ENCODE measurements at places on chromosomes 16 and 17.

DNA sequence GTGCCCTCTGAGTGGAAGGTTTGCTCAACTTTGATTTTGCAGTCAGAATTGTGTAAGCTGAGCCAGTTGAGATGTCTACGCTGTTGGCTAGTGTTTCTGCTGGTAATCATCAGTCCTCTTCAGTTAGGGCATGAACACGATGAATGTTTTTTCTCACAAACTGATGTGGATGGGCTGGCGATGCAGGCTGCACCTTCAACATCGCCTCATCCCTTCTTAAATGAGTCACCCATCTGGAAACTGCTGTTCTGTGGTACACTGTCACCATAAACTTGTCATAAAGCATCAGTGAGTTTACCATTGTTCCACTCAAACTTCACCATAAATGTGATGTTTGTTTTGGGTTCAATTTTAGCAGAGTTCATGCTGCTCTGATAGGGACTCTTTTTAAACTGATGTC, 8.4 kb downstream of the C16orf95 start:
- no peak for DNase-seq

DNA sequence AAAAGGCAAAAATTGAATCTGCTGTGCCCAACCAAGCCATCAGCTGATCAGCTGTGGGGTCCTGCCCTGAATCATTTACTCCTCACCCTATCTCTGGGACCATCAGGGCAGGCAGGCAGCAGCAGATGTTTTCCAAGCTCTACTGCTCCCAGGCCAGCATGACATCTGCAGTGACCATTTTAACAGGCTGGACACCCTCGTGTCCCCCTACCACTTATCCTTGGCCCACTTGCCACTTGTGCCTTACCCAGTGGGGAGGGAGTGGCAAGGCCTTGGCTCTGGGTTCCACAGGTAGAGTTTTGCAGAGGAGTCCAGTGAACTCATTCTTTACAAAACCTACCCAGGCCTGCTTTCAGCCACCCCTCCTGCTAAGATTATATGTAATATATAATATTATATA, 12.0 kb upstream of the CA4 start:
- no peak for DNase-seq

GRCh38 chr17:38867968-38868816, 1.7 kb upstream of the LASP1 start:
- peak; percentile 86 for DNase-seq

DNA sequence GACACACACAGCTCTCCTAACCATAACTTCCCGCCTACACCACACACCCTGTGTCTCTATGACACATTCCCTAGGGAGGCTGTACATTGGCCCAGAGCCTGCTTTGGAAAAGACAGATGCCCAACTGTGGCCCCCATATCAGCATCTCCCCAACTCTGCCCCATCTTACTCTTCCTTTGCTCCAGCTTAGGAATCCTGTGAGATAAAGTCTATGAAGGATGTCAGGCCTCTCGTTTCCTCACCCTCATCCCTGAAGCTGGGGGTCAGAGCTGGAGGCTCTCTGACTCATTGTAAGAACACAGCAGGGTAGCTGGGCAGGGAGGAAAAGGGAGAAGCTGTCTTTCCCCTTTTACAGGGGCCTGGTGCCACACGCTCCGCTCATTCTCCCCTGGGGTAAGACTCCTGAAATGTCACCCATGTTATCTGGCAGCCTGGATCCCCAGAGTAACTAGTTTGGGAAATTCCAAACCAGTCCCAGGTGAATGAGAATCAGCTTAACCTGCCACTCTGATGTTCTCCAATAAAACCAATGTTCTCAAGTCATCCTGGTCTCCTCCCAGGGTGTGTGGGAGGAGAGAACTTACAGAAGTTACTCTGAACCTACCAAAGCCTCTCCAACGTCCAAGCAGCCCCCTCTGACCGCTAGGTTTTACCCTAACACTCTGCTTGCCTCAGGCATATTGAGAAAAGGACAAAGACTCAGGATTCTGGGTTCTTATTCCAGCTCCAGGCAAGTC, 2.8 kb downstream of the RAPGEFL1 start:
- DNase-seq: peak; percentile 74

DNA sequence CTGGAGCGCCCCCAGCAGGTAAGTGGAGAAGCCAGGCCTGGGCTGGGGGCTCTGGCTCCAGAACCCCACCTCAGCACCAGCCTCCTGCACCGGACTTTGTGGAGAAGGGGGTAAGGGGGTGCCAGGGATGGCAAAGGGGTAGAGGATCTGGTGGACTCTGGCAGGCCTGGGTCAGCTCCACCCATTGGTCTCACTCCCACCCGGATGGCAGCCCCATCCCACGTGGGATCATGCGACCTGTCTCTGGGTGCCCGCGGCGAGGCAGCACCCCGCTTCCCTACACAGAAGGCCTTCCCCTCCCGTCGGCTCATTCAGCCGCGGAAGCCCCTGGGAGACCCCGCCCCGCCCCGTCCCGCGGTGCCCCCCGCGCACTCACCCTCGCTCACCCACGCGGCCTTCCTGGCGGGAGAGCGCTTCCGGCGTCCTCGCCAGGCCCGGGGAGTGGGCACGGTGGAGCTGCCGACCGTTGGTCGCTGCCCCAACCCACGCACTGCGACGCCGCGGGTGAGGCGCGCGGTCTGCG, 498 bp upstream of the PLEKHG4 start:
- DNase-seq: peak; percentile 28

DNA sequence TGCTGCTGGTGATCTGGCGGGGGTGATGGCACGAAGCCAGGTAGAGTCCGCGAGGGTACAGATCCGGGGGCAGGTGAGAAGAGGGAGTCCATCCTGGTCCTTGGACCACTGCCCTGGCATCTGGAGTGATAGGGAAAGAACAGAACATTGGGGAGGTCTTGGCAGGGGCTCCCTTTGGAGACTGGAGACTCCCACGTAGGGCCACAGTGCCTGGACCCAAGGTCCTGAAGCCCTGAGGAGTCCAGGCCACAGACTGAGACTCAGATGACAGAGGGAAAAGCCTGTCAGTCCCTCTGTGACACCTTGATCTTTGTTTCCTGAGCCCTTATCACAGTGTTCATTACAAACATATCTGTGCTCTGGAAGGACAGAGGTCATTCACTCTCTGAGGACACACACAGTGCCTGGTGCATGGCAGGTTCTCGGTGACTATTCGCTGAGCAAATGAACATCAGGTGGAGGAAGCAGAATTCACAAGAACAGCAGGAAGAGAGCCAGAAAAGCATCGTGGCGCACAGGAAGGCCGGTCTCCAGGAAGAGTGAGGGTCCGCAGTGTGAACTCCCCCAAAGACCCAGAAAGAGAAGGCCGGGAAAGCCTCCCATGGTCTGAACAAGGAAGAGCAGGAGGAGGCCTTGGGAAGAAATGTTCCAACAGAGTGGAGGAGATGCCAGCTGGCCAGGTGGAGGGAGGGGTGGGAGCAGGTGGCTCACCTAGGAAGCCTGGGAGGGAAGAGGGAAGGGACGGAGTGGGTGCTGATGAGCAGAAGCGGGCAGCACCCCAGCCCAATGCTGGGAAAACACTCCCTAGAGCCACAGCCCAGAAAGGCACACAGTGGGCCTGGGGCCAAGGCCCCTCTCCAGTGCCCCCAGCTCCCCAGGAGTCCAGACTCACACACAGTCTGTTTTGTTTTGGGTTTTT, 20.5 kb downstream of the PEMT start:
- DNase-seq: no peak

GRCh38 chr17:77214328-77214727, 73.6 kb downstream of the SEC14L1 start:
- DNase-seq: no peak

- no peak for DNase-seq
Measured at GRCh38 chr17:7380855-7381683, at the start of gene TNK1. Gene TNK1, plus strand, starts transcription at chr17:7381089. Its CDS starts 1,838 bp downstream, at chr17:7382927.

DNA sequence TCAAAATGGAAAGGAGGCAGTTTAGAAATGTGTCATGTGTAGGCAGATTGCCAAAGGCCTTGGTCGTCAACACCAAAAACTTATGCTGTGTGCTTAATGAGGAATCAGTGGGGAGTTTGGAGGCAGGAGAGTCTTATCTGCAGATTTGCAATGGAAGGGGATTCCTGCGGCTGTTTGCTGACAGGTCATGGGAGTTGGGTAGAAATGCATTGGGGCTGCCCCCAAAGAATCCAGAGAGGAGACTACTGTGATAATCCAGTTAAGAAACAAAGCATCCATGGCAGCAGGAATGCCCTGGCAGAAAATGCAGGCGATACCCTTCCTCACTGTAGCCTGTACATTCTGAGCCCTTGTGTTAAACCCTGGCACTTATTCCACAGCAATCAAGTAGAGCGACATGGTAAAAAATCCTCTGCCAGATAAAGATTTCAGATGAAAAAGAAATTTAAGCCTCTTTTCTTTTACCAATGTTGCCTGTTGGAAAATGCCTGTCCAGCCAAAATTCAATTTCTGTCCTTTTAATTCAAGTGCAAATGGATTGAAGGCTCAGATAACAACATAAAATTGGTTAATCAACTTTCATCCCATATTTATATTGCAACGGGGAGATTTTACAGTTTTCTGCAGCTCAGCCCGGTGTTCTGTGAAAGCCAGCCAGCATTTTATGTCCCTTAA, 491.0 kb upstream of the CDH5 start:
- peak; percentile 41 for DNase-seq
